Stimulated activated CD8-positive, alpha-beta memory T cell treated with anti-CD3 and anti-CD28 coated beads, Interleukin-12 subunit alpha, Interleukin-12 subunit beta, amount 100 ng/mL, for 4 hours (primary cell): ENCODE measurements at places on chromosomes 13 and 19.

DNA sequence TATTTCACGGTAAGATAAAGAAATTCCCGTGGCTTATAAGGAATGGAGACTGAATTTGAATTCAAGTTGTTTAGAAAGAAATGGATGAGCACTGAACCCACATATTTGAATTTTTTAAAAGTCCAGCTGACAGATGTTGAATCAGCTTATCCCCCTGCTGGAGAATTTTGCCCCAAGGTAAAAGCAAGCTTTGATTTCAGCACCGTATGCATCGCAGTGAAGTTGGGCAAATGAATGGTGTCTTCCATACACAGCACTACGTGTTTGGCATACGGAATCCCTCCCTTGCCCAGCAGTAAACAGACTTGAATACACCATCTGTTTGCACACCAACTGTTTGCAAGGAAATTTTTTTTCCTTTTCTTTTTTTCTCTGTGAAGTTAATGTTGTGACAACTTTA lies 77.5 kb upstream of the PEG3 start:
- no peak for DNase-seq

- no peak for DNase-seq
These were observed 912 bp upstream of the TUBA3C start for GRCh38 chr13:19182536-19182935.

DNA sequence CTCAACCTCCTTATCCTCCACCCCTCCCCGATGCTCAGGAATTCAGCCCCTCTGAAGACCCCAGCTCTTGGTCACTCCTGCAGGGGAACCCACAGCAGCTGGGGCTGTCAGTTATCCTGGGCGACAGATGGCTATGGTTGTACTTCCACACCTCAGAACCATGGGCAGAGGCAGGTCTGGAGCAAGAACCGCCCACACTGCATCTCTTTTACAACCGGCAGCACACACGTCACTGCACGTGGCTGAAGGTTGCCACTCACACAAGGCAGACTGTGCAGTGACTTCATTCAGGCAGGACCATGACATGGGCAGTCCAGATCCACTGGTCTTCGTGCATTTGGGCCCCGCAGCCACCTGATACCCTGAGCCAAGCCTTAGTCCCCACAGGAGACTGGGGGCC lies 21.5 kb upstream of the SDHAF1 start:
- DNase-seq: no peak

- DNase-seq: no peak
These were observed 47.5 kb upstream of the MBNL2 start for GRCh38 chr13:97174638-97175037.

GRCh38 chr13:109251956-109252355 lies 534.4 kb downstream of the IRS2 start:
- DNase-seq: no peak

GRCh38 chr19:45376045-45376724 lies 5.8 kb upstream of the ERCC2 start:
- no peak for DNase-seq

DNA sequence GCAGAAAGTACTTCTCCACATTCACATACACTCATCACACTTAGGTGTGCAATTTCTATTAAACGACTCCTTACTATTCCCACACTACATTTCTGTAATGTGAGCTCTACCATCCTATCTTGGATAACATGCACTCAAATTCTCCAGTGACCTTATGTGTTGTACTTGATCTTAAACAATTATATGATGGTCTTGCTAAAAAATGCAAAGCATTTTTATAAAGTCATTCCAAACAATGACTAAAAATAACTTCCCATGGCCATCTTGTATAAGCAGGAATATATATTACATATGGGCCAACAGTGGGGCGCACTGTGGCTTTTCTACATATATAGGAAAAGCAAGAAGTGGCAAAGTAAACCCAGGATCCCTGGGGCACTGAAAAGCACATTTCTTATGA lies 155.5 kb downstream of the FLT1 start:
- no peak for DNase-seq

DNA sequence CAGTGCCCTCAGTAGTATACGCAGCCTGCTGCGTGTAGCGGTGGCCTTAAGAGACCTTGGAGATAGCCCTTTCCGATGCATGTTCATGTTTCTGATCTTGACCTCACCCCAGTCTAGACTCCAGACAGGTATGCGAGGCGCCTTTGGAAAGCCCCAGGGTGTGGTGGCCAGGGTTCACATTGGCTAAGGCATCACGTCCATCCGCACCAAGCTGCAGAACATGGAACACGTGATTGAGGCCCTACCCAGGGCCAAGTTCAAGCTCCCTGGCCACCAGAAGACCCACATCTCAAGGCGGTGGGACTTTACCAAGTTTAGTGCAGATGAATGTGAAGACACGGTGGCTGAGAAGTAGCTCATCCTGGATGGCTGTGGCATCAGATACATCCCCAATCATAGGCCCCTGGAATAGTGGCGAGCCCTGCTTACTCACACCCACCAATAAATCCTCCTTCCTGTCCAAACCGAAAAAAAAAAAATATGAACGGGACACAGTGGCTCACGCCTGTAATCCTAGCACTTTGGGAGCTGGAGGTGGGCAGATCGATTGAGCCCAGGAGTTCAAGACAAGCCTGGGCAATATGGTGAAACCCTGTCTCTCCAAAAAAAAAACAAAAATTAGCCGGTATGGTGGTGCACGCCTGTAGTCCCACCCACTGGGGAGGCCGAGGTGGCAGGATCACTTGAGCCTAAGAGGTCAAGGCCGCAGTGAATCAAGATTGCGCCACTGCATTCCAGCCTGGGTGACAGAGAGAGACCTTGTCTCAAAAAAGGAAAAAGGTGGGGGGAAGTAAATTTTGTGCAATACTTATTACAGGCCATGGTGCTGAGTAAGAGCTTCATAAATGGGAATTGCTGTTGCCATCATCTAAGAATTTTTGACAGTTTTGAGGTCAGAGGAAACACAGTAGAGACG lies 12.4 kb upstream of the CBLC start:
- no peak for DNase-seq

DNA sequence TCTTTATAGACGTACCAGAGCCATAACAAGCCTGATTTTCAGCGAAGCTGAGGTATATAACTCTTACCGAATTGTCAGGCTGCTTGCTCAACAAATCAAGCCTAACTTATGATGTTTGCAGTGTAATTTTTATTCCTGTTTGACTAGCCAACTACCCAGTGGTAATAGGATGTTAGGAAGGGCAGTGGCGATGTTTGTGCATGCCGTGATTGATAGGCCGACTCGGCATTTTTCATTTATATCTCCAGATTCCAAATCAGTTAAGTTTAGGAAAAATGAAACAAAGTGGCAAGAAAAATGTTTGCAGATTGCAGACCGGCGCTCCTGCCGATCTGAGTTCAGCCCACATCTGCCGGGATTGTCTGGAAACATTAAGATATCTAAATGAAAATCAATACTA lies 401.6 kb upstream of the ZNF507 start:
- DNase-seq: no peak

DNA sequence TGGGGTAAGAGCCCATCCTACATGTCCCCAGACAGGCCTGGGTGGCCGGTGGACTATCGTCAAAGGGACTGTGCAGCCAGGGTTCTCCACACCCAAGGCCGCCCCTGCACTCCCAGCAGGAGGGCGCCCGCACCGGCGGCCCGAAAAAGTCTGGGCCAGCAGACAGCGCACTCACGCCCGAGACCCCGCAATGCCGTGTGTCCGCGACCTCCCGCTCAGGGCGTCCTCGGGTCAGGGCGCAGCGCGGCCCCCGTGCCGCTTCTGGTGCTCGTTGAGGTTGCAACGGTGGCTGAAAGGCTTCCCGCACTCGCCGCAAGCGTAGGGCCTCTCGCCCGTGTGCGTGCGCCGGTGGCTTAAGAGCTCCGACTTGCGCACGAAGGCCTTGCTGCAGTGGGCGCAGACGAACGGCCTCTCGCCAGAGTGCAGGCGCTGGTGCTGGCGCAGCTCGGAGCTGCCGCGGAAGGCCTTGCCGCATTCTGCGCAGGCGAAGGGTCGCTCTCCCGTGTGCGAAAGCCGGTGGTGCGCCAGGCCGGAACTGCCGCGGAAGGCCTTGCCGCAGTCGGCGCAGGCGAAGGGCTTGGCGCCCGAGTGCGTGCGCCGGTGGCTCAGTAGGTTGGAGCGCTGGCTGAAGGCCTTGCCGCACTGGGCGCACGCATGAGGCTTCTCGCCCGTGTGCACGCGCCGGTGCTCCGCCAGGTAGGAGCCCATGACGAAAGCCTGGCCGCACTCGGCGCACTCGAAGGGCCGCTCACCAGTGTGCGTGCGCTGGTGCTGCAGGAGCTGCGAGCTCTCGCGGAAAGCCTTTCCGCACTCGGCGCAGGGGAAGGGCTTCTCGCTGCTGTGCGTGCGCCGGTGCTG lies 2.8 kb upstream of the A1BG start:
- DNase-seq: no peak

DNA sequence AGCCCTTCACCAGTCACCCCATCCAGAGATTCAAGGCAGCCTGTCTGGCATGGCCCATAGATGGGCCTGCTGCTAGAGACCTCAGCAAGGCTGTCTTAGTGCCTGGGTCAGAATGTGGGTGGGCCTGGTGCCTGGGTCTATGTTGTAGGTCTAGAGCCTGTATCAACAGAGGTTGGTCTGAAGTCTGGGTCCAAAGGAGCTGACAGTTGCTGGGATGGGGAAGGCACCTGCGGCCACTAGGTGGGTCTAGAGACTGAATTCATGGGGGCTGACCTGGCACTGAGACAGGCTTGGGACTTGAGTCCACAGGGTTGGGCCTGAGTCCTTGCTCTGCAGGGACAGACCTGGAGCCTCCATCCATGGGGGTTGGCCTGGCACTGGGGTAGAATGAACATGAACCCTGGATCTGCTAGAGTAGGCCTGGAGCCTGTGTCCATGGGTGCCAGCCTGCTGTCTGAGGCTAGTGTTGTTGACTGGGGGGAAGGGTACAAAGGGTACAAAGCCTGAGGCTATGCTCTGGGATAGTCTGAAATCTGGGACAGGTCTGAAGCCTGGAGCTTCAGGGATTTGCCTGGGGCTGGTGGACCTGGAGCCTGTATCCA lies 516.8 kb downstream of the OLFM4 start:
- DNase-seq: no peak

- DNase-seq: no peak
These were observed 322.0 kb upstream of the KLHL1 start for GRCh38 chr13:70430256-70430655.

GRCh38 chr19:30136611-30137195 lies 194.7 kb downstream of the URI1 start:
- DNase-seq: no peak

DNA sequence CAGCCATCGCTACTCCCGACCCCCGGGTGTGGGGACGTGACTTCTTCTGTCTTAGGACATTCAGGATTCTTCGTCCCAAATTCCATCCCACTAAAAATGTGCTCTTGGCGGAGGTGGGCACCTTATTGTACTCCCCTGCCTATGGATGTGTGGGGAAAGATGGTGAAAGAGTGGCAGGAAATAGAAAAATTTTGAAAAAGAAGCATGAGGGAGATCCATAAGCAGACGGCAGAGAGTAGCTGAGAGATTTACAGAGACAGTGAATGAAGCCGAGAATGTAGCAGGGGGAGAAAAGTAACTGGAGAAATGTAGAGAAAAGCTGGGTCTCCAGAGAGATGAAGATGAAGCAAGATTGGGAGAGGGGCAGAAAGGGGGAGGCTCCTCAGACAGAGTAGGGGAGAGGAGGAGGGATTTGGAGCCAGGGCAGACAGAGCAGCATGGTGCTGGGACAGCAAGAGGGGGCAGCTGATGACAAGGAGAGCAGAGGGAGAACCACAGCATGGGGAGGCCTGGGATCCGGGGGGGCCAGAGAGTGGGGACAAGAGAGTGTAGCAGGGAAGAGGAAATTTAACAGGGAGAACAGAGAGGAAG lies 843 bp downstream of the ZNF610 start:
- no peak for DNase-seq

DNA sequence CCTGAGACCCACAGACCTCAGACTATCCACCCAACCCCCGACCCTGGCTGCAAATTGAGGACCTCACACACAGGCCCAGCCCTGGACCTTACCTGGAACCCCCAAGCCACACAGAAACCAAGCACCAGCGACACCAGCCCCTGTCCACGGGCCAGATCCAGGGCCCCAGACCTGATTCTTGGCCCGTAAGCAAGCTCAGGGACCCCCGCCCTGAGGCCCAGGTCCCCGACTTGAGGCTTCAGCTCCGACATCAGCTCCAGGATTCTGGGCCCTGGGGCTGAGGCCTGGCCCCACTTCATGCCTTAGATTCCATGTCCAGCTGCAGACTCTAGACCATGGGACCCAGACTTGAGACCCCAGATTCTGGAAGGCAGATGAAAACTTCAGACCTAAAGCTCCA lies 6.3 kb downstream of the TTYH1 start:
- DNase-seq: no peak

GRCh38 chr13:114222461-114222968 lies 12.2 kb upstream of the CDC16 start:
- DNase-seq: no peak

- DNase-seq: no peak
These were observed 11.4 kb downstream of the MCF2L start for GRCh38 chr13:112980434-112980833.

DNA sequence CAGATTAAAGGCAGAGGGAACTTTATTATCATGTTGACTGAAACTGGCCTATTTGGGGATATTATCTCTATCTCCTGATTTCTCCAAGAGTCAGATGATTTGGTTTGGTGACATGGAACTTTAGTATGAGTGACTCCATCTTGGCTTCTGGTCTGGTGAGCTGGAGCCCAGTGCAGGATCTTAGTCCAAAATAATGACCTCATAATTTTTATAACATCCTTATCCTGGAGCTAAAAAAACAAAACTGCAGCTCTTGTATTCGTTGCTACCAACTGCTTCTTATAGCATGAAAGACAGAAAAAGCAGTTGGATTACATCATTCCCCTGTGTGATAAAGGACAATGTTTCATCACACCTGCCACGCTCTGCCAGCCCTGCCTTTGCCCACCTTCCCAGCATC lies 39.3 kb upstream of the RNF17 start:
- DNase-seq: no peak

GRCh38 chr19:28471731-28472510 lies 741.0 kb downstream of the UQCRFS1 start:
- DNase-seq: no peak

- DNase-seq: peak; percentile 93
These were observed at the start of gene SPRYD7 for GRCh38 chr13:49936075-49936967. Gene SPRYD7 (minus strand): TSS chr13:49936340. CDS start chr13:49936235, 105 bp downstream.

GRCh38 chr19:17936379-17936778 lies 3.6 kb downstream of the CCDC124 start:
- no peak for DNase-seq
